ENCODE measurements at places on chromosomes 7 and 10.
A peak's percentile ranks its signal among the peaks of the same experiment; 100 is the strongest.

- DNase-seq = no peak
Measured at GRCh38 chr7:43643846-43644245, 60.9 kb downstream of the STK17A start.

- DNase-seq = peak; percentile 47
Measured at GRCh38 chr10:63166742-63167258, 33.7 kb downstream of the NRBF2 start.

DNA sequence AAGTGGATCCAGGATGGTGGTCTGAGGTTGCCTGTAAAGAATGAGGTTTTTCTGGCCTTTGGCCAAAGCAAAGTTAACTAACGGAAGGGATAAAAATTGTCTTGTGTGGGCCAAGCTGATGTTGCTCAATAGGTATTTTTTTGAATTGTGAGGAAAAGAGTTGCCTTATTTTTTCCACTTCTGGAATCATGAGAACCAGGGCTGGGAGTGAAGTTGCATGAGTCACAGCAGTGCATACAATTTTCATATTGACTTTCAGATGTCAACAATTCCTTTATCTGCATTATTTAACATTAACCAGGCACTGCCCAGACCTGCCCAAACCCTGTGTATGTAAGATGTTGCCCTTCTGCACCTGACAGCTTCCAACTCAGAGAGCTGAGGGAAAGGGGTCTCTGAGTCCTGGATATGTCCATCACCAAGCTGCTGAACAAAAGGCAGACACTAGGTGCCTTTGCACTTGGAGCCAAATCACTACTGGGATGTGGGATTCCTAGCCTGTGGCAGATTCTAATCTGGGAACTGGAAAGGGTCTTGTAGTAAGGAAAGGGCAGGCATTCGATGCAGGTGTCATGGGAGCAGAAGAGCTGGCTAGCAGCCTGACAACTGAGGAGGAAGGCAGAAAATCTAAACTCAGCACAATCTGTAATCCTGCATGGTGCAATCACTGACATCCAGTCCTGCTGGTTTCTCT, 52.3 kb upstream of the SLC35B4 start:
- DNase-seq = peak; percentile 0

- DNase-seq = no peak
Measured at GRCh38 chr7:128037081-128037480, 5.8 kb upstream of the LRRC4 start.

DNA sequence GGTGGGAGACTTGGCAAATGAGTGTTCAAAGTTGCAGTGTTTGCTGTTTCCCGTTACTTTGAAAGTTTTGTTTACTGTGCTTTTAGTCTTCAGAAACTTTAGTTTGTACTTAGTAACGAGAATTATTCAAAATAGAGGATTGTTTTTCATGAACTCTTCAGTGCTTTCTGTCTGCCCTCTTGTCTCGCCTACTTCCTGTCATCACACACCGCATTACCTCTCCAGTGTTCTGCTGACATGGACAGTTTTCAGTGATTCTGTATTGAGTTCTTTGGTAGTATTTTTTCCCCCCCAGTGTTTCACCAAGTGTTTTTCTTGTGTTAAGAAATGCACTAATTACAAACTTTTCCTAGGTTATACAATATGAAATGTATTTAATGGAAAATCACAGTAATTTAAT, 207.0 kb downstream of the MLLT10 start:
- DNase-seq = no peak

- DNase-seq = no peak
Measured at GRCh38 chr10:86785968-86786367, 29.5 kb downstream of the BMPR1A start.

GRCh38 chr10:28991333-28992270, 297.3 kb upstream of the LYZL1 start:
- peak; percentile 58 for DNase-seq

GRCh38 chr10:569961-570627, 119.4 kb downstream of the DIP2C start:
- DNase-seq = no peak
